ENCODE measurements at places on chromosomes 3 and 15.

DNA sequence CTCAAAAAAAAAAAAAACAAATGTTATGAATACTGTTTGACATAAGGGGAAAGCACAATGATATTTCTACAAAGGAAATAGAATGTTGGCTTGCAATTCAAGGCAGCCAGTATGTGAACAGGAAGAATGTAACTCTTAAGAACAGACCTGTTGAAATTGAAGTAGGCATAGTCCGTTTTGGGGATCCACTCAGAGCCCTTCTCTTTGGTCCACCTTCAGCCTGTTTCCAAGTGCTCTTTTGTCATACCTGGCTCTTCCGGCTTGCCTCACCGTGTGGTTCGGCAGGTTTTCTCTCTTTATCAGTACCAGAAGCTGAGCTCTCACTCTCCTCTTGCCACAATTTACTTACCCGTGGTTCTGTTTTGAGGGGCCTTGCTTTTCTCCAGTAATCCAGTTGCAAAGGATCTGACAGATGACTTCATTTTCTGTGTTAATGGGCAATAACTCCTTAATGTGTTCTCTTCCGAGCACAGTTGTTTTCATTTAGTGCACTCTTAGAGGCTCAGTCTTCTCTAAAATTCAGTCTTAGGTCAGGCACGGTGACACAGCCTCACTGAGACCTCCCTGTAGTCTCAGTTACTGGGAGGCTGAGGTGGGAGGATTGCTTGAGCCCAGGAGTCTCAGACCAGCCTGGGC is 6.7 kb downstream of the ABHD17C start:
- DNase-seq: no peak

DNA sequence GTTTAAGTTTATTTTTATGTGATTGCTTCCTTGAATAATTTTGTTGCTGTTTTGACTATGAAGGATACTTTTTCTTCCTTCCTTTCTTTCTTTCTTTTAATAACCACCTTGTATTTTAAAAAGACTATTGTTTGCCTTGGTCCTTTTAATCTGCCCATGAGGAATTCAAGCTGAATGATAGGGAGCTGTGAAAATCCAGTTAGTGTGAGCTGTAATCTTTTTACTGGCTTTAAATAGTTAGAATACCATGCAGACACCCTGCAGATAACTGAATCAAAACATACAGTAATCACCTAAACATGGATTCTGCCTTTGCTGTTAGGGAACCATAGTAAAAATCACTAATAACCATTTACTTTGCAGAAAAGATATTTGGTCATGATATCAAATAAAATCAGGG is 110.7 kb downstream of the RSRC1 start:
- DNase-seq: no peak

DNA sequence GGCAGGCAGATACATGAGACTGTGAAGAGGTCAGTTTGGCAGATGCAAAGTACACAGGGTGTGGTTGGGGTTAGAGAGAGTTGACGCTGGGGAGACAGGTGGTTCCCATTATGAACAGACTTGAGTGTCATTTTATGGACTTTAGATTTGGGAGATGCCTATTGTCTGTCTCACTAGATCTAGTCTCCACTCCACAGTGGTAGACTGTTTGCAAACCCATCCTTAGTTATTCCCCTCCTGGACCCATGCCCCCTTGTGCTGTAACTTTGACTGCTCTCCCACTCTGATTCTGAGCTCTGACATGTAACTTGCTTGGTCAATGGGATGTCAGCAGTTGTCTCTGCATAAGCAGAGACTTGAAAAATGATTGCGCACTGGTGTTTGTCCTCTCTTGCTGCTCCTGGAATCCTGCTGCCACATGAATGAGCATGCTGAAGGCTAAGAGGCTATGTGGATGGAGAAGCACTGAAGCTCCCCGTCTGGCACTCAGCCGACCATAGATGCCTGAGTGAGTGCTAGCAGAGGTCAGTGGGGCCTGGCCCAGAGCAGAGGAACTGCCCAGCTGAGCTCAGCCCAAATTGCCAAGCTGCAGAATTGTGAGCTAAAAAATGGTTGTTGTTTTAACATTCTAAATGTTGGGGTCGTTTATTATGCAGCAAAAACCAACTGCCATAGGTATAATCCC is 88.2 kb downstream of the FAM43A start:
- no peak for DNase-seq

GRCh38 chr3:146279951-146280350 is 29.0 kb upstream of the PLSCR4 start:
- DNase-seq: no peak

GRCh38 chr3:161863775-161864174 is 367.2 kb downstream of the OTOL1 start:
- DNase-seq: no peak

GRCh38 chr3:127723011-127723567 is 50.3 kb downstream of the ABTB1 start:
- no peak for DNase-seq

- DNase-seq: no peak
Observed at GRCh38 chr3:195877767-195878423, 30.5 kb downstream of the TNK2 start.

GRCh38 chr3:181278468-181279238 is 289.1 kb upstream of the DNAJC19 start:
- DNase-seq: no peak

DNA sequence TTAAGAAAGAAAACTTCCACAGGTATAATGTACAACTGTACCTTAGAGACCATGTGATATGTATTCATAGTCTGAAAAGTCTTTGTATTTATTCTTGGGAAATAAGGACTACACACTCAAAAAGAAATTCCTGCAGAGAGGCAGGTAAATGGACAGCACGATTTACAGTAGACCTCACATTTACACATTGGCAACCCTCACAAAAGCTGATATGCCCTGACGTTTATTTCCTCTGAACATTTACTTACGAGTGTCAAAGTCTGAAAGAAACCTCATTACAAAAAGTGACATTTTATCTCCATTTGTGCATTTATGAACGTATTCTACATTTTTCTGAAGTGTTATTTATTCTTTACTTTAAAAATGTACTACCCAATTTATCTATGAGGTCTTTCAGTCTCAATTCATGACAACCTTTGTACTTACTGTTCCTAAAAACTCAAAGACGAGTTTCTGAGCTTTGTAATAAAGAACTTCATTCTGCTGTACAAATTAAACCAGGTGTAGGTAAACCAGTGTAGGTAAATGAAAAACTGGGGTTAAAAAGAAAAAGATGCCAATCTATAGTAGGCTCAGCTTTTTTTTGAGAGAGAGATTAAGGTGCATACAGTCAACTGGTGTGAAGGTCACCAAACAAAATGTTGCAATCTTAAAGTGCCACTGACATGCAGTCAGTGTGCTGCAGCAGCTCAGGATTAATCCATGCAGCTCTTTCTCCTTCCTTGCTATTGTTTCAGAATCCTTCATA is 44.3 kb downstream of the THRB start:
- DNase-seq: no peak

DNA sequence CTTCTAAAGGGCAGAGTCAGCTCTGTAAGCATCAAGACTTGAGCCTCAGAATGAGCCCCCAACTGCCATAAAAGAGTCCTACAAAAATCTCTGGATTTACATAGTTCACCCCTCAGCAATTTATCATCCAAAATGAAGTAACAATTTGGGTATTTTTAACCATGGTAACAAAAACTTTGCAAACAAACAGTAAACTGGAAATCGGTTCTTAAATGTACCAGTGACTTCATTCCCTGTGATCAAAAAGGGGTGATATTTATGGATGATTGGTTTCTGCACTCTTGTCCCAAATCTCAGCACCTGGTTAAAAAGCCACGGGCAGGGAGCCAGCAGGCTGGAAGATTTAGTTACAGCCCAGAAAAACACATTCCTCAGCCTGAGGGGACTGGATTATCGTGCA is 73.6 kb downstream of the TFG start:
- no peak for DNase-seq

Measured in GM12864 (cell line).